ENCODE measurements at places on chromosomes 2 and 18.

- DNase-seq: peak; percentile 5
Observed at GRCh38 chr2:19837235-19837766, 64.5 kb downstream of the TTC32 start.

- DNase-seq: peak; percentile 64
Observed at GRCh38 chr2:138274421-138275291, 226.9 kb upstream of the SPOPL start.

DNA sequence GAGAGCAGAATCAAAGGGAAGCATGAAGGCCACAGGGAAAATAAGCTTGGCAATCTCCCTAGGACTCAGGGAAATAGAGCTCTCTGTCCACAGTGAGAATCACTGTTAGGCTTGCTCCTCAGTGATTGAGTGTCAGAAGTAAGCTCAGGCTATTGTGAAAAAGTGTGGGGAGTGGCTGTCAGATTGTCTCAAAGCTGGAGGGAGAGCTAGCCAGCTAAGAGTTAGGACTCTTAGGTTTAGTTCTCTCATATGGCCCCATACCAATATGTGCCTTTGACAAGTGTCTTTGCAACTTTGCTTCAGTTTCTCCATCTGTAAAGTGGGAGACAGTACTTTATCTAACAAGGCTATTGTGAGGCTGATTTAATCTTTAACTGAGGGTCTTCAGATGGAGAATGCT is 17.2 kb downstream of the EIF4E2 start:
- no peak for DNase-seq

- no peak for DNase-seq
Observed at GRCh38 chr2:43013821-43014345, 212.5 kb downstream of the ZFP36L2 start.

GRCh38 chr2:88557290-88557689 is 70.0 kb downstream of the EIF2AK3 start:
- DNase-seq: no peak

DNA sequence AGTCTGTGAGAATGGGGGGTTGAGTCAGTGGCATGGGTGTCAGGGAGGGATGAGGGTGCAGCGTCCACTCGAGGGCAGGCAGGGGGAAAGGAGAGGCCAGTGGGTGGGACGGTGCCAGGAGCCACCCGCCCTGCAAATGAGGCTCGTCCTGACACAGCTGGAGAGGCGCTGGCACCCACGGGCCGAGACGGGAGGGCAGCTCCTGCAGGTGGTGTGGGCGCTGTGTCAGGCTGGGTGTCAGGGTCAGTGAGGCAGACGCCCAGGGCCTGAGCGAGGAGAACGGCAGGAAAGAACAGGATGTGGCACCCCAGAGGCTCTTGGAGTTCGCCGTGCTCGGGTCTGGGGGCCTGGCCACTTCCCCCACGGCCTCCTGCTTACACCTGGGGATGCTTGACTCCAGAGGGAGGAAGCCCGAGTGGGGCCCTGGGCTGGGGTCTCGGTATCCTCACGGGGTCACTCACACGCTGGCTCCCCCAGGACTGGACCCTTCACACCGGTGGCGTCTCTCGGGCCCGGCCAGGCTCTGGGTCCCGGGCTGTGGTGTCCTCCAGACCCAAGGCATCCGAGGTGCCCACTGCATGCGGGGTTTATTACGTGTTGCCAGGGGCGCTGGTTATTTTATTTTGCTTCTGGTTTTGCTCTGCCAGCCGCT is 130.5 kb upstream of the CTDP1 start:
- DNase-seq: no peak

GRCh38 chr18:54984908-54985307 is 25.6 kb upstream of the CCDC68 start:
- DNase-seq: no peak

GRCh38 chr2:103738606-103739005 is 976.8 kb downstream of the TMEM182 start:
- no peak for DNase-seq

DNA sequence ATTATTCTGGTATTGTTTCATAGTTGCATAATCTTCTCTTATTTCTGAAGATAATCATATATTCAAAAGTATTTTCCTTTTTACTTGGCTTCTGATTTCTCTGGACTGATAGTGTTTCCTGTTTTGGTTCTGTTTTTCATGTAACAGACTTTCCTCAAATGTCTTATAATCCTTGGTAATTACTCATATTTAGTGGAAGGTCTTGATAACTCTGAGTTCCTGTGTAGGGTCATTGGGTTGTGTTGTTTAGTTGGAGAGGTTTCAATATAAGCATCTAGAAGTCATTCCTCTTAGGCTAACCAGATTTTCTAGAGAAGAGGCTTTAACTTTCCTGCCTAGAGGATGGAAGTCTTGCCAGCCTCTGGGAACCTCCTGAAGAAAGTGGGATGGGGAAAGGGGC is 23.8 kb downstream of the MFSD6 start:
- DNase-seq: no peak

GRCh38 chr2:47737-48136 is 1.4 kb upstream of the FAM110C start:
- DNase-seq: no peak

- DNase-seq: no peak
Observed at GRCh38 chr2:137925599-137925998, 38.7 kb upstream of the HNMT start.

GRCh38 chr2:30765191-30765590 is 42.1 kb downstream of the CAPN13 start:
- no peak for DNase-seq

GRCh38 chr2:71781695-71782228 is 328.4 kb downstream of the DYSF start:
- DNase-seq: no peak

DNA sequence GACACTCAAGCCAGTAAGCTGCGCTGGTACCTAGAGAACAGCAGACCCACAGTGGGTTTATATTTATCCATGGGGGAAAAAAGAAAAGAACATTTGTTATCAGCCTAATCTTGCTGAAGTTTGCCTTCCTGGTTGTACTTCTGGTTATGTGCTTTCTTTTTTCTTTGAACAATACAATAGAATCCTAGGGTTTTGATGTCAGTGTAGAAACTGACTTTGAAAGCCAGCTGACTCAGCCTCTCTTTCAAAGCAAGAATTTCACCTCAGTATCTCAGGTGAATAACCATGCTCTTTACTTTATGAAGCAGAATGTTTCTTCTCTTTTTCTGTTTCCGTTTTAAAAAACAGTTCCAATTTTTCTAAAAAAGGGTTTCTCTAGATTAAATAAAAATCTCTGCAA is 78.4 kb downstream of the CD8B2 start:
- no peak for DNase-seq

GRCh38 chr2:234620018-234620417 is 123.1 kb upstream of the ARL4C start:
- DNase-seq: no peak

DNA sequence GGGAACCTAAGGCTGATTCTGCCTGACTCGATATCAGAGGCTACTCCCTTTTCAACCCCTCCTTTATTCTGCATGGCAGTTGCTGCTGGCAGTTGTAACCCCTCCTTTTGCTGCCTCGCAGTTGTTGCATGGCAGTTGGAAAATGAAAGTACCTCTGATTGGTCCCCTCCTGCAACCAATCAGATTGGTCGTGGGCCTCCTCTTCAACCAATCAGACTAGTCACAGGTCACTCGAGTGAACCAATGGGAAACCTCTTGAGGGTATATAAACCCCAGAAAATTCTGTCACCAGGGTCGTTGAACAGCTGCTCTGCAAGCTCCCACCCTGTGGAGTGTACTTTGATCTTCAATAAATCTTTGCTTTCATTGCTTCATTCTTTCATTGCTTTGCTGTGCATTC is 294.3 kb upstream of the SLC8A1 start:
- peak; percentile 35 for DNase-seq

DNA sequence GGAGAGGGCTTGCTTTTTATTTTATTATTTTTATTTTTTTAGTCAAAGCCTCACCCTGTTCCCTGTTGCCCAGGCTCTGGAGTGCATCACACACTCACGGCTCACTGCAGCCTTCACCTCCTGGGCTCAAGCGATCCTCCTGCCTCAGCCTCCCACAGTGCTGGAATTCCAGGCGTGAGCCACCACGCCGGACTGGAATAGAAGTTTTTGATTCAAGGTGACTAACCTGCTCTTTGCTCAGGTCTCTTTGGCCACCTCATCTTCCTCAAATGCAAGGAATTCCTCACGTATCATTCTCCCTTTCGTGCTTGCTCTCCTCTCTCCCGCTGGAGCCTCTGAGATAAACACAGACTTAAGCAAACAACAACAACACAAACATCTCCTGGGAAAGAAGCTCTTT is 636.8 kb downstream of the ADCYAP1 start:
- DNase-seq: no peak

DNA sequence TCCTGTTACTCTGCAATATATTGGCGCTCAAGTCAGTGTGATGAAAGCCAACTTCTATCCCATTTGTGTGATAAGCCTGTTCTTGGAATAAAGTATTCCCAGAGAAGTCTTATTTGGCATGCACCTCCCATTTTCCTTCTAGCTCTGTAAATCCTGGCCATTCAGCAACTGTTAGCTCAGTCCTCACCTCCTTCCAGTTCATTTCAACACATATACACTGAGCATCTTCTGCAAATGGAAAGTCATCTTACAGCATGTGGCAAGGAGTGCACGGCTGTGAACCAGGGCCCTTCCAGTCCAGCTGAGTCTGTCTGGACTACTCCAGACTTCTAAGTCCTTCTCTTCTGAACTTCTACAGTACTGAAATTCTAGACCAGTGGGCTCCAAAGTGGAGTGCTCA is 53.1 kb downstream of the SPATS2L start:
- no peak for DNase-seq

DNA sequence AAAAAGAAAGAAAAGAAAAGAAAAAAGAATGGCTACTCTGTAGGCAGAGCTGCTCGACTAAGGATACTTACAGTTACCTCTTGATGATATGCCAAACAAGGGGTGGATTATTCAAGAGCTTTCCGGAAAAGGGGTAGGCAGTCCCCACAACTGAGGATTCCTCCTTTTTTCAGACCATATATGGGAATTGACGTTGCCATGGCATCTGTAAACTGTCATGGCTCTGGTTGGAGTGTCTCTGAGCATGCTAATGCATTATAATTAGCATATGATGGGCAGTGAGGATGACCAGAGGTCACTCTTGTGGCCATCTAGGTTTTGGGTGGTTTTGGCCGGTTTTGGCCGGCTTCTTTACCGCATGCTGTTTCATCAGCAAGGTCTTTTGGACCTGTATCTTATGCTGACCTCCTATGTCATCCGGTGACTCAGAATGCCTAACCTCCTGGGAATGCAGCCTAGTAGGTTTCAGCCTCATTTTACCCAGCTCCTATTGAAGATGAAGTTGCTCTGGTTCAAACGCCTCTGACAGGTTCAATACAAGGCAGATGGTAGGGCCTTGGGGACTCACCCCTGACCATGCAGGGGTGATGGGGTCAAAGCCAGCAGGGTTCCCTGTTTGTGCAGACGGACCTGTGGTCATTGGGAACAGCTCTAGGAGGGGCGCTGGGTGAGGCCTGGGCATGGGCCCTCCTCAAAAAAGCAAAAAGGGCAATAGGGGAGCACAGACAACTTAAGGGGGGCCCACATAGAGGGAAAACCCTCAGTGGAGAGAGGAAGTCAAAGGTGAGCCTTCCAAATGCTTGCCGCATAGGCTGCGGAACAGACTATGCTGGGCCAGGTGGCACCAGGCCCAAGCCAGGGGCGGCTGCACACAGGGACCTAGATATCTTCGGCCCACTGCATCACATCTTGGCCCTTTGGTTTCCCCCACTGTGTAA is 251.2 kb upstream of the RAB6C start:
- DNase-seq: no peak

GRCh38 chr2:180324182-180324581 is 317.1 kb upstream of the CWC22 start:
- no peak for DNase-seq

GRCh38 chr18:66143029-66143428 is 392.2 kb downstream of the CDH7 start:
- no peak for DNase-seq

Measured in LoVo (cell line).